GM23248 (cell line): ENCODE measurements at places on chromosomes 2 and 18.

DNA sequence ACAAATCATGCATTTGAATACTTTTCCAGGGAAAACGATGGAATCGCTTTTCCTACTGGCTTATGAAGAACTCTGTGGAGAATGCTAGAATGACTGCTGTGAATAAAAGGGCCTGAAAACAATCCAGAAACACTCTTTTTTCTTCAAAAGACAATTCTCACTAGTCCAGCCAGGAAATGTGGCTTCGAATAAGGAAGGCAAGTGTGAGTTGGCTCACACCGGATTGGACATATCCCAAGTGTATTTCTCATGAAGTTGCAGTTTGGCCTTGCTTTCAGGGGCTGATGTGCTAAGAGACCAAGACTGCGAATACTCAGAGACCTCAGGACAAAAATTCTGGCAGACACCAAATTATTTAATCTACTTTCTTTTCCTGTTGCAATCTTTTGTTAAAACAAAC is 54.1 kb downstream of the FIGN start:
- no peak overlapping the region for H3K4me3 ChIP-seq
- H3K27me3 ChIP-seq: no peaks in the 10 kb centered on the region
- DNase-seq: peak; percentile 61
- H3K4me1 ChIP-seq: peaks cover 19% of the 10 kb centered on the region
- H3K27ac ChIP-seq: no peak overlapping the region
- H3K36me3 ChIP-seq: no peaks in the 10 kb centered on the region

GRCh38 chr2:152120430-152120829 is 21.6 kb upstream of the CACNB4 start:
- 0 out of 2 replicates have a peak, but pooled peaks cover 3% of the 10 kb centered on the region for H3K4me1 ChIP-seq
- no peaks in the 10 kb centered on the region for H3K27me3 ChIP-seq
- no peak overlapping the region for H3K4me3 ChIP-seq
- no peak for DNase-seq
- no peak overlapping the region for H3K27ac ChIP-seq

GRCh38 chr18:58183226-58183625 is 139.2 kb downstream of the NEDD4L start:
- peaks cover 17% of the 10 kb centered on the region for H3K4me1 ChIP-seq
- no peak overlapping the region for H3K27ac ChIP-seq
- no peaks in the 10 kb centered on the region for H3K36me3 ChIP-seq
- H3K27me3 ChIP-seq: no peaks in the 10 kb centered on the region

- peaks cover 9% of the 10 kb centered on the region for H3K27me3 ChIP-seq
- no peak for DNase-seq
- no peaks in the 10 kb centered on the region for H3K36me3 ChIP-seq
- H3K4me1 ChIP-seq: no peaks in the 10 kb centered on the region
Measured at GRCh38 chr2:217609952-217610351, 392.8 kb downstream of the TNS1 start.

GRCh38 chr18:22703883-22704585 is 229.1 kb upstream of the RBBP8 start:
- no peaks in the 10 kb centered on the region for H3K27me3 ChIP-seq
- no peaks in the 10 kb centered on the region for H3K36me3 ChIP-seq
- peak; percentile 52 for DNase-seq
- no peak overlapping the region for H3K4me3 ChIP-seq
- H3K27ac ChIP-seq: no peak overlapping the region
